Activated naive CD4-positive, alpha-beta T cell treated with Interleukin-2 at 50 U/mL for 16 hours (primary cell): ENCODE measurements at places on chromosomes 5 and 9.

GRCh38 chr5:102611312-102611711 lies 112.5 kb upstream of the SLCO6A1 start:
- no peak for DNase-seq

GRCh38 chr9:94867281-94867841 lies 140.9 kb downstream of the AOPEP start:
- DNase-seq: no peak

- DNase-seq: no peak
These were observed 278.1 kb upstream of the CDH18 start for GRCh38 chr5:20266066-20266465.

- no peak for DNase-seq
These were observed 38.6 kb downstream of the SNX18 start for GRCh38 chr5:54556141-54556540.

- DNase-seq: no peak
These were observed 291.8 kb downstream of the KIAA0825 start for GRCh38 chr5:94326586-94326985.

DNA sequence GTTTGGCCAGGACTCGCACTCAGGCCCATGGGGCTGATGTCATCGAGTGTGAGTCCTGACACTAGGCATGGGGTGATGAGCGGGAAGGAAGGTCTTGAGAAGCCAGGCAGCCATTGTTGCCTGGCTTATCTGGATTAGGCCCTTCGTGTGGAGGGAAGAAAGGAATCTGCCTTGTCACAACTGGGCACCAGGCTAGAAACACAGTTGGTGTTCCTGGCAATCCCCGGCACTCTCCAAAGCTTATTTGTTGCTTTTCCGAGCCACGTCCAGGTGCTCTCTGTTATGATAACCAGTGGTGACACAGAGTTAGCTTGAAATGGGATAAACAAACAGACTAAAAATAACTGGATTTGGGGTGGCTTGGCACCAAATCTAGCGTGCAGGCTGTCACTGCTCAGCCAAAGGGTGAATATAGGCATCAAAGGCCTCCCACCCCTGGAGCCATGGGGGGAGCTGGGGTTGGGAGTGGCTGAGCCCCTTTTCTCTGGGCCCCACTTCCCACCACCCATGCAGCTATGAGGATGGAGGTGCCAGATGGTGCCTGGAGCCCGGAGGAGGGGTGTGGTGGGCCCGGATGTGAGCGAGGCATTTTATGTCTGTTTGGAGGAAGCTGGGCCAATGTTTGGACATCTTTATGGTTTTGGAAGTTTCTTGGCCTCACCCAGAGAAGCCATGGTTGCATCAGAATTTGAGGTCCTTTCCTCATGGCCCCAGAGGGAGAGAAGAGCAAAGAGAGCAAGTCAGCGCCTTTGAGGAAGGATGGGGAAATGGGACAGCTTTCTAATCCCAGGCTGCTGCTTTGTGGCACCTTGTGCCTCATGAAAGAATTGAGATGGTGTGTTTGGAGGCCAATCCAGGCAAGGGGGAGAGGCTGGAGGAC lies 98.0 kb upstream of the PITX1 start:
- no peak for DNase-seq

- peak; percentile 61 for DNase-seq
These were observed 4.4 kb downstream of the SLC25A25 start for GRCh38 chr9:128072144-128073021.

DNA sequence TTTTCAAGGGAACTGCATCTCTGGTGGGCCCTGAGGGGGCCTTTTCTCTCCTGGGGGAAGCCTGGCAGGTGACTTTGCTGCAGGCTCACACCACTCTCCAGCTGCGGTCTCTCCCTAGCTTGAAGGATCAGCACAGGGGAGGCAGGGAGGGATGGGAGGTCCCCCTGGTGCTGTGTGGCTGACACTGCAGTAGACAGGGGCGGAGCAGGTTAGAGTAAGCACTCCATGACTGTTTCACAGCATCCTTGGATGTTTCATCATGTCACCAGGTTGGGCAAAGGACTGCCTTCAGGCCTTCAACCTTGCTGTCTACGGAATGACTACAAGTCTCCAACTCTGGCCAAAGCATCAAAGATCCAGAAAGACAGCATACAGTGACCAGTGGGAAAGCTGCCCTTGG lies 470.7 kb downstream of the CDK5RAP2 start:
- no peak for DNase-seq

GRCh38 chr5:55440188-55440646 lies 94.5 kb downstream of the PLPP1 start:
- peak; percentile 28 for DNase-seq

GRCh38 chr9:116905171-116905588 lies 218.1 kb downstream of the TRIM32 start:
- DNase-seq: no peak

- no peak for DNase-seq
These were observed at the start of gene LRRC70 for GRCh38 chr5:62578540-62578939. Gene LRRC70 (plus strand): TSS chr5:62578819. CDS start chr5:62579439, 620 bp downstream.

DNA sequence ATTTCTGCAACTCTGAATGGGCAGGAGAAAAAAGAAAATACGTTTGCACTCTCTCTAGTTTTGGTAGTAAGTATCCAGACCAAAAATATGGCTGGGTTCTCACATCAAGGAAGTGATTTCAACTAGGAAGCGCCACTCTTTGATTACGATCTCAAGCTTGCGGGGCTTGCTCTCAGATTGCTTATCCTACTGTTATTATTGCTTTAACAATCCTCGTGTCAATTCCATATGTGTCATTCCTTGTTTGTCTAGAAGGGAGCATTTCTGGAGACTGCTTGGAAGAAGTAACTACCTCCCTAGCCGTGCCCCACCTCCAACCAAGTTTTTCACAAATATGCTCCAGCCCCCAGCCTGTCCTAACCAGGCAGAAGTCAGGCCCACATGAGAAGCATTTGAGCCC lies 3.5 kb downstream of the PRUNE2 start:
- no peak for DNase-seq

DNA sequence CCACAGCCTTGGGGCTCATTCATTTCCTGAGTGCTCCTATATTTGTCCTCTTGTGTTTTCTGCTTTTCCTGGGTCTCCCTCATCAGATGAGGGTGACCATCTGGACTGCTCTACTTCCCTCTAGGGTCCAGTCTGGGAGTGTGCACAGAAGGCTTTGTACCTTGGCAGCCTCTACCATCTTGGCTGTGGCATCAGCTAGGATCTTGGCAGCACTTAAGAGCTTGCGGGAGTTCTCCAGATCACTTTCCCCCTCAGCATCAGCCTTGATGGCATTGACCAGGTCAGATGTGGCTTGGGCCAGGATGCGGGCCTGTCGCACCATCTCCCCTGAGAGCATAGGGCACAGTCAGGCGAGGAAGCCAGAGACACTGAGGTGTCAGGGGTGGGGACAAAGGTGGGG lies 15.8 kb downstream of the TLN1 start:
- no peak for DNase-seq

GRCh38 chr9:134389642-134390041 lies 63.4 kb downstream of the RXRA start:
- no peak for DNase-seq

- no peak for DNase-seq
These were observed 559.1 kb upstream of the TRPC7 start for GRCh38 chr5:136924490-136924889.

DNA sequence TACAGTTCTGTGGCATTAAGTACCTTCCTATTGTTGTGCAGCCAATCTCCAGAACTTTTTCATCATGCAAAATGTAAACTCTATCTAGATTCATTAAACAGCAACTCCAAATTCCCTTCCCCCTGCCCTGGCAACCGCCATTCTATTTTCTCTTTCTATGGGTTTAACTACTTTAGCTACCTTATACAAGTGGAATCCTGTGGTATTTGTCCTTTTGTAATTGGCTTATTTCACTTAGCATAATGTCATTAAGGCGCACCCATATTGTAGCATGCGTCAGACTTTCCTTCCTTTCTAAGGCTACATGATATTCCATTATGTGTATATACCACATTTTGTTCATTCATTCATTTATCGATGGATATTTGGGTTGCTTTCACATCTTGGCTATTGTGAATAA lies 142.4 kb downstream of the CAAP1 start:
- no peak for DNase-seq

- DNase-seq: no peak
These were observed 90.3 kb downstream of the AP3B1 start for GRCh38 chr5:78204241-78204640.

GRCh38 chr5:139817362-139817761 lies 21.8 kb downstream of the PSD2 start:
- no peak for DNase-seq

DNA sequence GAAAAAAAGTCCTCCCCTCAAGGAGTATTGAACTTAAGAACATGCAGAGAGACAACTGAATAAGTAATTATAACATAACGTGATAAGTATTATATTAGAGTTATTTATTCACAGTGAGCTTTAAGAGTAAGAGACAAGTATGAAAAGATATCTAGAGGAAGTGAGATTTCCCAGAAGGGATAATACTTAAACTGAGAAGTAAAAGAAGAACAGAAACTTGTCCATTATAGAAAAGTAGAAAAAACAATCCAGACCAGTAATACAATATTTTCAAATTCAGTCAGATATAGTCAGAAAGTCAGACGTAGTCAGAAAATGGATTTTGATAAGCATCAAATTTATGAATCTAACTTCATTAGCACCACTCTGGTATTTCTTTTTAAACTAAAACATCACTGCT lies 613.0 kb upstream of the CCNG1 start:
- DNase-seq: no peak

GRCh38 chr5:148810823-148811222 lies 15.6 kb upstream of the ADRB2 start:
- DNase-seq: no peak

GRCh38 chr9:99181206-99181605 lies 40.5 kb downstream of the ALG2 start:
- no peak for DNase-seq

DNA sequence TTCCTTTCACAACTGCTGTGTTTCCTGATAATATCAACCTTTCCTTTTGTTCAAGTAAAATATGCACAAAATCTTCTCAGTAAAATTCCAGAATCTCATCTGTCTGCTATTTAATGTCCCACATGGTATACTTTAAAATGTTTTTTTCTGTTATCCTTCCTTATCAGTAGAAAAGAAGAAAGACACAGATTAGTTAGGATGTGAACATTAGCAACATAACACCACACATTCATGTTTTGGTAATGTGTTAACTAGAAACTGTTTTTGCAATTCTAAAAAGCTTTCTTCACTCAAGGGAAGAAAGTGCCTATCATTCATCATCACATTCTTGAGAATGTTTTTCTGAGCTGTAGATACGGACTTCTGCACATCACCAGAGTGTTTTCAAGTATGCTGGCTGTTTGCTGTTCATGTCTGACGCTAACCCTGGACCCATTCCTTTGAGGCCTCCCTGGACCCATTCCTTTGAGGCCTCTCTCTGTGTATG lies 10.5 kb upstream of the ARSB start:
- no peak for DNase-seq

- DNase-seq: no peak
These were observed 2.4 kb downstream of the RPS14 start for GRCh38 chr5:150447188-150447587.

GRCh38 chr5:178569485-178569884 lies 20.7 kb downstream of the COL23A1 start:
- no peak for DNase-seq

- DNase-seq: no peak
These were observed 662.1 kb upstream of the MEF2C start for GRCh38 chr5:89545076-89545475.

- DNase-seq: no peak
These were observed 1.6 kb upstream of the PAIP2 start for GRCh38 chr5:139340051-139340450.

- no peak for DNase-seq
These were observed 200.4 kb downstream of the ARRDC3 start for GRCh38 chr5:91182763-91183162.

GRCh38 chr5:20476016-20476415 lies 488.0 kb upstream of the CDH18 start:
- no peak for DNase-seq

- no peak for DNase-seq
These were observed at the start of gene PHF19 for GRCh38 chr9:120876842-120877240. Gene PHF19 (minus strand): TSS chr9:120877188. CDS start chr9:120874741, 2,447 bp downstream.

- DNase-seq: no peak
These were observed 65.1 kb downstream of the VAV2 start for GRCh38 chr9:133927041-133927440.

DNA sequence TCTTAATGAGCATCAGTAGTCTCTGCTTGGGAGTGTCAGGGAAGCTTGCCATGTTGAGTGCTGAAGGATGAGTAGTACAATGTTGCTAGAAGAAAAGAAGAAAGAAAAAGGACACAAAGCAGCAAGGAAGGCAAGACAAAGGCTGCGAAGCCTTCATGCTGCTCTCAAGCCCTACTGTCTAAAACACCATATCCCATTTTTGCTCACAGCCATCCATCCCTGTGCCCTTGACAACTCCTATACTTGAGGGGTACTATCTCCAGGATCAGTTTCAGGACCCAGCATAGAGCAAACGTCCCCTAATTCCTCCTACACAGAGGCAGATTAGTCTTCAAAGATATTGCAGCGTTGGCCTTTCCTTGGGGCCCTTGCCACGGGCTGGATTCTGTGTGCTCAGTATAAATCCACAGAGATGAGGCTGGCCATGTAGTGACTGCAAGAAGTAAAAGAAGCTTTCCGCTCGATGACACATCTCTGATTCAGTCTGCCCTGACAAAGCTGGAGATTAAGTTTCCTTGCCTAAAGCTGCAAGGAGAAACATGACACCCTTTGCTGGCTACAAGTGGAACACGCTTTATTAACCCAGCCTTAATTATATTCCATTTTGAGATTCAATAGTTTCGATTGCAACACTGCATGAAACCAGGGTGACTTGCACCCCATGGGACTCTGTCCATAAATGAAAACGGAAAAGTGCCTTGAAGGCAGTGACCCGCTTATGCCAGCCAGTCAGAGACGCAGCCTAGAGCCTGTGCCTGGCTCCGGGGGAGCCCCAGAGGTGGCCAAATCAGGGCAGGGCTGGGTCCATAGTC lies 304.6 kb downstream of the ACTL7B start:
- no peak for DNase-seq

DNA sequence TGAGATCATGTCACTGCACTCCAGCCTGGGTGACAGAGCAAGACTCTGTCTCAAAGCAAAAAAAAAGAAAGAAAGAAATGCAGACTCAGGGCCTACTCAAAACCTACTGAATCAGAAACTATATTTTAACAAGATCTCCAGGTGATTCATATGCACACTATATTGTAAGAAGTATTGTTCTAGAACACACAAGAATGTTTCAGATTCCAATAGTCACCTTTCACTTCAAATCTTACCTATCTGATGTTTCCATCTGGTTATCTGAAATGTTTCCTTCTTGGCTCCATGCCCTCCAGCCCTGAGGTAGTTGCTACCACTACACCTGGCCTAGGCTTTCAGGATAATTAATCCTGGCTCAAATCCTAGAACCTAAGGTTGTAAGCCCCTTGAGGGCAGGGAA lies 36.8 kb upstream of the SNX2 start:
- DNase-seq: no peak

DNA sequence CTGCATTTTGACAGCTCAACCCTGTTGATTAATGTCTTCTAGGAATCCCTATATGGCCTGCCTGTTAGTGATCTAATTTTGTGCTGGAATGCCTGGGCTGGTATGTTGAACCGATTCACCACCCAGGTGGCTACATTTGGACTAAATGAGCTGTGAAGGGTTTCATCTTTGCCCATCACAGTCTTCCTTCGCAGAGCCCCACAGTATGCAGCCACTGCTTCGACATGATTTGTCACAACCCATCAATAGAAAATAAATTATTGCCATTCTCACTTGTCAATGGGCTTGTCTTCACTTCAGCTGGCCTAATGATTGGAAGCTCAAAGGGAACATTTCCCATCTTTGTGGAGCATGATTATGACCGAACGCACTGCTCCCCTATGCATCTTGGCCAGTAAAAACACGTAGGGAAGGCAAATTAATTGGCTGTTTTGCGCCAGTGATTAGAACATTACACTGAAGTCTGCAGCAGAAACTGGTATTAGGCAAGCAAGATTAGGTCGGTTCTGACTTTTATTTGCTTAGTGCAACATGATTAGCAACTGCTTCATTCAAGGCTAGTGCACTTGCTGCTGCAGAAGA lies 408.5 kb downstream of the KIAA0825 start:
- DNase-seq: no peak
